Panc1 (cell line): ENCODE measurements at places on chromosomes 5 and 9.

DNA sequence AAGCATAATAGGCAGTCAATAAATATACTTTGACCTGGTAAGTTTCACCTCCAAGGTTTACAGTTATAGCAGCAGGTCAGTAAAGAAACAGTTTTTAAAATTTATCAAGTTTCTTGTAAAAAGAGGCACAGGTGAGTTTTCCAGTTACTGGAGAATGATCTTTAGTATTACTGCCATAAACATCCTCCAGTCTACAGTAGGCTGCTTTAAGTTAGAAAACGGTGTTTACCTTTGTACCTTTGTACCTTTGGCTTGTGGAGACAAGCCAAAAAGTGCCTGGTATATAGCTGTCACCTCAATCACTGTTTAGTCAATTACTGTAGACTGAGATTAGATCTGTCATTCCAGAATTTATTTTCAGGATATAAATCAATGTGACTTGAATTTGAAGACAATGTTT, 42.7 kb upstream of the SRFBP1 start:
- no peak for DNase-seq

- no peak for DNase-seq
These were observed 69.9 kb upstream of the SLC1A1 start for GRCh38 chr9:4420351-4420750.

GRCh38 chr9:130187523-130187846, 15.3 kb downstream of the NCS1 start:
- DNase-seq = no peak

GRCh38 chr9:136242918-136243525, 2.6 kb downstream of the QSOX2 start:
- no peak for DNase-seq

GRCh38 chr5:142175039-142175438, 66.5 kb downstream of the NDFIP1 start:
- no peak for DNase-seq
